Stimulated activated CD8-positive, alpha-beta memory T cell treated with anti-CD3 and anti-CD28 coated beads, Interleukin-4, amount 100 ng/mL, for 4 hours (primary cell): ENCODE measurements at places on chromosomes 4 and X.

DNA sequence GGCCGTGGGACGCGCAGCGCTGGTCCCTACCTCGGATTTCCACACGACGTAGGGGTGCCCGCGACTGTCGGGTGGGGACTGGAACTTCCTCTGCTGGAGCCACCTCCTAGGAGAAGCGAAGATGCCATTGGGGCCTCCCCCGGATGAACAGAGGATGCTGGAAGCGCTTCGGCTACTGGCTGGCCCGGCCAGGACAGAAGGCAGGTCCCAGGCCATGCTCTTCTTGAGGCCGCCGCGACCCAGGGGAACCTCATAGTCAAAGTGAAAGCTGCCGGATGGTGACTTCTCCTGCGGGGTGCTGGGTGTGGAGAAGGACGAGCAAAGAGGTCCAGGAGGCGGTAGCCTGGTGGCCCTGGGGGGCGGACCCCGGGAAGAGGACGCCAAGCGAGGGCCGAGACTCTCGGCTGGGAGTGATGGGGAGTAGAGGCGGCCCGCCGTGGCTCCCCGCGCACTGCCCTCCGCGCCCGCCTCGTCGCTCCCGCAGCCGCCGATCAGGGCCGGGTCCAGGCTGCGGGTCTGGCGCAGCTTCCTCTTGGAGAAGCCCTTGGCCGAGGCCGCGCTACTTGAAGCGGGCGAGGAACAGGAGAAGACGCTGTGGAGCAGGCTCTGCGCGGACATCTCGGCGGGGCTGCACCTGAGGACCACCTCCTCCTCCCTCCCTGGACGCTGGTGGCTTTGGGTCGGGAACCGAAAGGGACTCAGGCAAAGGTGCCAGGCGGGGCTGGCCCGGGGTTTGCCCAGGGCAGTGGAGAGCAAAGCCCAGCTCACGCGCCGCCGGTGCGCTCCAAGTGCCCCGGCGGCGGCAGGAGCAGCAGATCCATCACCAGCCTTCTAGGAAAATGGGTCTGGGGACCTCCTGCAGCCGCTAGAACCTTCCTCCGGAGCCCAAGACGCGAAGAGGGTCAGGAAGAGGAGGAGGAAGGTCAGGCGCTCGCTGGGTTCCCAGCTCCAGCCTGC is 1.2 kb downstream of the ARHGAP6 start:
- DNase-seq = no peak

GRCh38 chr4:11259837-11260236 is 168.9 kb downstream of the HS3ST1 start:
- no peak for DNase-seq

DNA sequence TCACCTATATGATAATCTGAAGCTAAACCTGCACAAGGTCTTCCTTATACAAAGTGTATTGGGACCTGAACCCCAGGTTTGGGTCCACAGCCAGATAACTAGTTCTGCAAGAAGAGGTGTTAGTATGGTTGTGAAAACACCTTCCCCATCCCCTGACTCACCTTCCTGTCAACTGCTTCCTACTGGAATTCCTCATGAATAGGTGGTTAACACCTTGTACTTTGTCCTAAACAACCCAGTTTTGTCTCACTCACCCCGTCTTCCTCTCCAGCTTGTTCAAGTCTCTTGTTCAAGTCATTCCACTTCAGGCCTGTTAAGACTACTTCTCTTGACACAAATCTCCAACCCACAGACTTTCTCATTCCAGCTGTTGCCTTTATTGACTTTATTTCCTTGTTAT is 45.5 kb downstream of the CCNG2 start:
- no peak for DNase-seq

- DNase-seq = no peak
These were observed 52.8 kb upstream of the PSAPL1 start for GRCh38 chr4:7487502-7487901.

GRCh38 chr4:142419712-142420111 is 426.4 kb downstream of the INPP4B start:
- DNase-seq = no peak

DNA sequence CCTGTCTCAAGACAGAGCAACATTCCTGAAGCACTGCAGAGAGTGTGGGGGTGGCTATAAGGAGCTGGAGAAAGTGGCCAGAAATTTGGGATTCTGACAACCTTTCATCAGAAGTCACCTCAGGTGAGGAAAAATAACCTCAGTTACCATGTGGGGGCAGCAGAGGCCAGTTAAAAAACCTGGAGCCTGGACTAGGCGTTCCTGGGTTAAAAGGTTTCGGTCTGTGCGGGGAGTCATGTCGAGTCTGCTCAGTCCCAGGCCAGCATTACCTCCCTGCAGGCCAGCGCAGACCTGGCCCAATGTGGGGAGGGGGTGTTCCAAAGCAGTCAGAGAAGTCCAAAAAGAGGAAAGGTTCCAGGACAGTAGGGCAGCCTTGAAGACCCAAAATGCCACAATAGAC is 10.9 kb upstream of the NALF2 start:
- peak; percentile 1 for DNase-seq

GRCh38 chr4:38769857-38770256 is 12.9 kb downstream of the TLR10 start:
- no peak for DNase-seq

- no peak for DNase-seq
These were observed 30.6 kb upstream of the PHF8 start for GRCh38 chrX:54074826-54075225.
